Cortex of kidney (tissue), 1 donor: ENCODE measurements at places on chromosomes 6 and 20.

DNA sequence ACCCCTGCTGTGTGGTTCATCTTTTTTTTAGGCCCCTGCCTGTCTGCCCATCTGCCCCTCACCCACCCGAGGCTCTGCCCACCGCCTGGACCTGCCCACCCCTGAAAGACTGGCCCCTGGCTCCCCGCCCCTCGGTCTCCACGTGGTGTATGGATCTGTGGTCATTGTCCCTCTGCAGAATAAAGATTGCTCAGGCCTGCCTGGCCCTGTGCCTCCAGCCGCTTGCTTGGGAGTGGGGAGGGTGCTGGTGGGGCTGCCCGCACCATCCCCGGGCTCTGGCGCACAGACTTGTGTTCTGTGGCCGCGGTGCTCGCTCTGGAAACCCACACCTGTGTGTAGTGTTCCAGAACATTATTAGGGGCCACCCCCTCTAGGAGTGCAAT lies 1.6 kb downstream of the MAP1LC3A start:
- DNase-seq = no peak

GRCh38 chr6:169156108-169156792 lies 97.4 kb downstream of the THBS2 start:
- no peak for DNase-seq

DNA sequence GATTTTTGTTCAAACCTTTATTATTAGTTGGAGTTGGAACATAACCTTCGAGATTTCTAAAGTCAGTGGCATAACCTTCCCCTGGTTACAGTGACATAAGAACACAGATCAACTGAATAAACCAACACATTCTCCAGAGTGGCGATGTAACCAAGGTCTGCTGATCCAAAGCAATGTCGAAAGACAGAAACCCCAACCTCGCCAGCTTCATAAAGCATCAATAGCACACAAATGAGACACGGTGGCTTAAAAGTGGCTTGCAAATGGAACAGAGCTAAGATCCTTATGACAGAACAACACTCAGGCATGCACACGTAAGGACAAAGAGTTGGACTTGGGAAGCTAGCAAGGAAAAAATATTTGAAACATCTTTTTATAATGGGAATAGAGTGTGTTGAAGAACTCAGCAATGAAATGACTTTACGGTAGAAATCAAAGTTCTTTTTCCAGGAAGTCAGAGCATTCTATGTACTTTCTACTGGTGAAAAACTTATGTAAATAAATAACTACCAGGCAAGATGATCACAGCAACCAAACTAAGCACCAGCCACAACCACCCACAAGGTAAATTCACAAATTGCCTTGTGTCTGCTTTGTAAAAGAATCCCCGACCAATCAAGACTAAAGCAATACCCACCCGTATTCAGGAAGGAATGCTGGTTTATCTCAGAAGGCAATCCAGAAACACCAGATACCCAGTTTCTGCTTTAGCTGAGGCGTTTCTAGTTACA lies 61.0 kb upstream of the NHSL1 start:
- no peak for DNase-seq

GRCh38 chr20:47679462-47679861 lies 105.8 kb downstream of the SULF2 start:
- no peak for DNase-seq

GRCh38 chr6:36195471-36196112 lies 952 bp upstream of the BRPF3 start:
- DNase-seq = no peak

DNA sequence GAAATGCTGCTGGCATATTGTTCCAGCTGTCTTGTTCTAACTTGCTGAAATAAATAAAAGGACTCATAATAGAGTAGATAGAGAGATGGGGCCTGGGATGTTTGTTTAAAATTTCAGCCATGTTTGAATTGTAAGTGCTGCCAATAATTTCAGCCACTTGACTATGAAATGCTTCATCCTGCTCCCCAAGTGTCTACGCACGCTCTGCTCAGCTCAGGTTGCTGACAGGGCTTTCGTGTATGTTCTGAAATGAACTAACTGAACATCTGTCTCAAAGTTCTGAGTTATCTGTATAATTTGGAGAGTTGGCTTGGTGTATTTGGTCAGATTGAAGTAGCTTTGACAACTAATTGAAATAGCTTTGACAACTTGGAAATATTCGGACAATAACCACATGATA lies 387.8 kb downstream of the BMP2 start:
- no peak for DNase-seq

- no peak for DNase-seq
Measured at GRCh38 chr20:63552481-63553249, 1.3 kb upstream of the FNDC11 start.

- DNase-seq = no peak
Measured at GRCh38 chr6:49430187-49430586, 32.9 kb downstream of the MMUT start.

DNA sequence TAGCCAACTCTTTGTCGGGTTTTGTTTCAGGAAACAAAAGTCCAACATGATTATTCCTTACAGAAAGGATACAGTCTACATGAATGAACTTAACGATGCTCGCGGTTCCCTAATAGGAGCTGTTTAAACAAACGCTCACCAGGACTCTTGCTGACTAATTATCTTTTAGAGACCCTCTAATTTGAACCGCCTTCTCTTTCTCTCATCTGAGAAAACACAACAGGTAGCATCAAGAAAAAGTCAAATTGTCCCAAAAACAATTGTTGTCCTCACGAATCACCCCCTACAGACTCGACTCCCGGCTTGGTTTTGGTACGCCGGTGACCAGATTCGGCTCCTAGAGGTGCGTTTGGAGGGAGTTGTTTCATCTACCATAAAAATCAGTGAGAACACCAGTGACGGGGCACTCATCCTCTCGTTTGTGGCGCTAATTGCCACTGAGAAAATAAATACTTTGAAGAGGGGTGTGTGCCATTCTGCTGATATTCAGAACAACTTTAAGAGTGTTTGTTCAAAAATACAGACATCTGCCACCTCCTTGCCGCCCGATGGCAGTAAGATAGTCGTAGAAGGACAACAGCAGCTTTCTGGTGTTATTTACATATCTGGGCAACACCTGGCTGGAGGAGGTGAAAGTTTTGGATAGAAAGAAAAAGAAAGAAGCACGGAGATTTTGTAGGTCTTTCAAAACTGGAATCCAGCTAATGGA lies 1.1 kb upstream of the SIM1 start:
- no peak for DNase-seq

- no peak for DNase-seq
Measured at GRCh38 chr20:37901654-37902503, 1.0 kb upstream of the VSTM2L start.

- no peak for DNase-seq
Measured at GRCh38 chr6:165986311-165986913, 181.2 kb downstream of the TBXT start.

DNA sequence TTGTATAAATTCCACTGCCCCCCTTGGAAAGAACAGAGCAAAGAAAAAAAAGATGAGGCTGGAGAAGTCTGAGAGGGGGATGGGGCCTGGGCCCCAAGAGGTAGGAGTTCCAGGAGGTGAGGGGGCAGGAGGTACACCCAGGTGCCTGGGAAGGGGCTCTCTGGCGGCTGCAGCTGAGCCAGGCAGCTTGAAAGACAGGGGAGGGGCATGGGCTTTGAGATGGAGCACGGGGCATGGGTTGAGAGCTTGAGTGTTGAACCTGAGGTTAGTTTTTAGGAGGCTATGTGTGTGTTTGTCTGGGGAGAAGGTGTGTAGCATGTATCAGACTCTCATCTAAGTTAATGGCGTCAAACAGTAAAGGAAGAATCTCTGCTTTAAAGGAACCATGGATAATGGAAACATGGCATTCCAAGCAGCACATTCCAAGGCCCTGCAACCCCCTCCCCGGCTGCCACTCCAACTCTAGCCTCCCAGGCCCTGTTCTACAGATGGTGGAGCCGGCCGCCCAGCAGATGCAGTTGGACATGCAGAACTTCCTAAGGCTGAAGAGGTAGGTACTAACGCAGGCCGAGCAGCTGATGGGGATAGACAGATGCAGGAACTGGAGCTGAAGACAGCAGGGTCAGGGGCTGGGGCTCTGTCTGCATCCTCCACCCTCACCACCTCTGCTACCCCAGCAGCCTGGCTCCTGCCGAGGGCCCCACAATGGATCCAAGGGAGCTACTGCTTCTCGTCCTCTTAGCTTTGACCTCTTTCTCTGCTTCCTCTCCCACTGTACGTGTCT lies 42.1 kb downstream of the MDFI start:
- DNase-seq = no peak

GRCh38 chr6:150347845-150348244 lies 21.0 kb upstream of the IYD start:
- no peak for DNase-seq

- DNase-seq = no peak
Measured at GRCh38 chr6:101454106-101454676, 60.7 kb downstream of the GRIK2 start.

- no peak for DNase-seq
Measured at GRCh38 chr6:81401970-81402690, 350.4 kb downstream of the TENT5A start.

- no peak for DNase-seq
Measured at GRCh38 chr6:83443516-83443915, 12.7 kb upstream of the ME1 start.

- DNase-seq = no peak
Measured at GRCh38 chr20:59931511-59932312, 1.7 kb downstream of the SYCP2 start.

DNA sequence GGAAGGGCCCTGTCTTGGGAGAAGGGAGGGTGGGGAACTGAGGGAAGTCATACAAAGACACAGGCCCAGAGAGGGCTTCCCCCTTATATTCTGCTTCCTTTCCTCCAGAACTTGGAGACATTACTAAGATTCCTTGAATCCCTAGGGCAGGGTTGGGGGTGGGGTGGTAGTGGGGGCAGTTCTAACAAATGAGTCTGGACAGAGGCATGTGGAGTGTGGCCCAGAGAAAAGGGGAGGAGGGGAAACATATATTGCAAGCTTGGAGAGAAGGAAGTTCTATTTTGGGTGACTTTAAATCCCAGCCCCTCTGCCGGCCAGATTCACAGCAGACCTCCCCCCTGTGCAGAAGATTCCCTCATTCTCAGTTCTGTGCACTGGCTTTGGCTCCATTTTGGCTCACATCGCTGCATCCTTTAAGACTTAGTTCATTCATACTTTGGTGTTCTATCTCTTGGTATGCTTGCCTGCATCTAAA lies 43.7 kb downstream of the DAAM2 start:
- no peak for DNase-seq

- no peak for DNase-seq
Measured at GRCh38 chr20:33408716-33409654, 7.7 kb upstream of the CDK5RAP1 start.

GRCh38 chr6:144395826-144396225 lies 110.7 kb downstream of the UTRN start:
- DNase-seq = no peak

DNA sequence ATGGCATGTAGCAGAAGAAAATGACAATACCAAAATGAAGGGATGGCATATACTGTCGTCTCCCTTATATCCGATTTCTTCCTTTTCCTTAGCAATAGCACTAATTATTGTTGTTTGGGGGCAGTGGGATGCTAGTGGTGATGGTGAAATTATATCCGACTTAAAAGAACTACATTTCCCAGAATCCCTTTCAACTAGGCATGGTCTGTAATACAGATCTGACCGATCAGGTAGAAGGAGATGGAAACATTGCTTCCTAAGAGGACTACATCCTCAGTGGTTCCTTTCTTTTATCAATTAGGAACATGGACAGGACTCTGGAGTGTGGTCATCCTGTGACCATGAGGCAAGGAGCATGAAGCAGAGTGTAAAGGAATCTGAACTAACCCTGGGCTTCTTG lies 532.6 kb downstream of the CBLN4 start:
- no peak for DNase-seq

- no peak for DNase-seq
Measured at GRCh38 chr6:54865091-54865631, 18.6 kb downstream of the FAM83B start.

GRCh38 chr6:40427196-40427595 lies 160.0 kb downstream of the LRFN2 start:
- no peak for DNase-seq
